ENCODE measurements at places on chromosomes 1 and 21.

DNA sequence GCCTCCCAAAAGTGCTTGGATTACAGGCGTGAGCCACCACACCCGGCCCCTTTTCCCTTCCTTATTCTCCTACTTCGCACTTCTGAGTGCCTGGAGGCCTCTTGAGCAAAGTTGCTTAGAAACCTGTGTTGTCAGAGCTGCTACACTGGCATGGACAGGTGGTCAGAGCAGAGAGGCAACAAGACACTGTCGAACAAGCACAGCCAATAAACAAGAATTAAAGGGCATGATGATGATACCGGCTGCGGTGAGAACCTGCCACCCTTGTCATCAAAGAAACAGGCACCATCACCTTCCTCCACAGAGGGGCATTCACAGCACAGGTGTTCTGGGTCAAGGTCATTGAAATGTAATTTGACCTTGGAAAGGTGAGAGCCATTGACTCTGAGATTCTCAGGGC, 23.3 kb downstream of the STUM start:
- DNase-seq: no peak

DNA sequence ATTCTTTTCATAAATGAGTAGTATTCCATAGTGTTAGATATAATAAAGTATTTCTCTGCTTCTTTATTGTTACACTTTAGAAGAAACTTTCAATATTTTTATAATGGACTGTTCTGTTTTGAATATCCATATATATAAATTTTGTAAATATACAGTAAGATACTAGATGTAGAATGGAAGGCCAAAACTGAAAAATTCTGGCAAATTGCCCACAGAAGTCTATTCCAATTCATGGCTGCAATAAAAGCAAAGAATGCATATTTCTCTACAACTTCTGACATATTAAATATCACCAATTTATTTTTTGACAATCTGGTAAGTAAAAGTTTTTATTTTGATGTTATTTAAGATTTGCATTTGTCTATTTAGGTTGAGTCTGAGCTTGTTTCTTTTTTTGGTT, 532.5 kb downstream of the NCAM2 start:
- DNase-seq: no peak

DNA sequence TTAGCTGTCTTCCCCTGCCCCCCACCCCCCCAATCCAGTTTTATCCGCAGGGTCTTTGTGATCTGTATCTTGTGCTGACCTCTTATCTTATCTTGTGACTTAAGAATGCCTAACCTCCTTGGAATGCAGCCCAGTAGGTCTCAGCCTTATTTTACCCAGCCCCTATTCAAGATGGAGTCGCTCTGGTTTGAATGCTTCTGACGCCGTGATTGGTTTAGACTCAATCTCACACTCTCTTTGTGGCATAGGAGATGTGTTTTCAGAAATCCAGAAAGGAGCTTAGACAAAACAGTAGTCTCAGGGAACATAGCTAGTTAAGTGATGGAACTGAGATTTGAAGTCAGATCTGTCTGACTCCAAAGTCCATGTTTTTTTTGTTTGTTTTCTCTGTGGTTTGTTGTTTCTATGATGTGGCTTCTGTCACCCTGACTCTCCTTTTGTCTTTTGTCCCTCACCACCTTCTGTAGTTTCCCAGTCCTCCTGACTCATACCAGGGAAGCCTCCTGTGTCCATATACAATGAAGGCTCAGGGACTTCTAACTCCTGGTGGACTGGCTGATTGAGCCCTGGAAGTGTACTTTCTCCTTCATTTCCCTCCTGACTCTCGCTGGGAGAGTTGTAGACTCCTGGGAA, 18.1 kb upstream of the USP24 start:
- no peak for DNase-seq

DNA sequence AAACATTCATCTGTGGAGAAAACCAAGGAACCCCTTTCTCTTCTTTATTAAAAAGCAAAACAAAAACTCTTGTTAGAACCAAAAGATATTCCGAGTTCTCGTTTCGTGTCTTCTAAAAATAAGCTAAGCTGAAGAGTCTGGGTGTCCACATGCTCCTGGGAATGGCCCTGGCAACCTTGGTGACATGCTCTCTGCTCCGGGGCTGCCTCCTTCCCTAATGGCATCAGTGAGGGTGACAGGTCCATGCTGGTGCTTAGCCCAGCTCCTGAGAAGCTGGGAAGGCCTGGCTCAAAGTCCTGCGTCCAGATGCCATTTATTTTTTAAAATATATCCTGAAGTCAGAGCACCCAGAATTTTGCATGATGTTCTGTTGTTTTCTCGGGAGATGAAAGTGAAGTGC, 24.6 kb upstream of the TRAPPC10 start:
- DNase-seq: no peak

GRCh38 chr21:42256316-42256715, 37.4 kb downstream of the ABCG1 start:
- no peak for DNase-seq

GRCh38 chr1:183892351-183892793, 87.5 kb downstream of the RGL1 start:
- DNase-seq: no peak

DNA sequence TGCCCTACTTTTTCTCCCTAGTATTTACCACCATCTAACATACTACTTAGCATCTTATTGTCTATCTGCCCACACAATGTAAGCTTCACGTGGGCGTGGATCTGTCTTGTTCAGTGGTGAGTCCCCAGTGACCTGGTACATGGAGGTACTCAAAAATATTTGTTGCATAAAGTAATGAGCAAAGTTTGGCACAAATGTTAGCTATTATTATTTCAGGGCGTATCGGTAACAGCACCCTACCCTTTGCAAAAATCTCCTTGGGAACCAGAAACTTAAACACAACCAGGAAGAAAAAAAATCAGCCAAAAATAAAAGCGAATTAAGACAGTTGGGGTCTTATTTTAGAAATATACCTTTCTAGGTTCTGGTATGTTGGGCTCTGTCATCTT, 454 bp upstream of the NENF start:
- no peak for DNase-seq

- peak; percentile 59 for DNase-seq
These were observed at the start of gene EXO5 for GRCh38 chr1:40508375-40509341. TSS of gene EXO5 (plus strand) at chr1:40508767. CDS start at chr1:40514545, 5,778 bp downstream.

- no peak for DNase-seq
These were observed 21.4 kb downstream of the PEA15 start for GRCh38 chr1:160226623-160227022.

DNA sequence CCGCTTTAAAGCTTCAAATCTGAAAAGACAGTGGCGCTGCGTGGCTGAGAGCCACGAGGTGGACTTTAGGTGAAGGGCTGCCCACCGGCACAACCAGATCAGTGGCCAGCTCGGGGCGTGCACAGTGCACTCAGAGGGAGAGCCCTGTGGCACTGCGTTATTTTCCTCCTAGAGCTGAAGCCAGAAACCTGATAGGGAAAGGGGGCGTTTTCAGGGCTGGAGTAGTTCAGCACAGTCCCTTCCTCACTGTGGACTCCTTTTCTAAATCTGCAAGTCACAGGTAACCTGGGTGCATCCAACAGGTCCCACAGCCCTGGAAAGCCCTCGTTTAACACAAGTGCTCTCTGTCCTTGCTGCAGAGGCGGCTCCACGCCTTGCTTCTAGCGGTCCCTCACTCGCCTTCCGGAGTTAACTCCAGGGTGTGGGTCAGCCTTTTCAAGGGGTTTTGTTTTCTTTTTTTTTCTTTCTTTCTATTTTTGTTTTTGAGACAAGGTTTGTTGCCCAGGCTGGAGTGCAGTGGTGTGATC, 81.2 kb downstream of the GALNT2 start:
- DNase-seq: no peak

- no peak for DNase-seq
These were observed 23.6 kb downstream of the NOS1AP start for GRCh38 chr1:162093095-162093494.

GRCh38 chr1:44842486-44842861, 579 bp downstream of the PTCH2 start:
- no peak for DNase-seq

- DNase-seq: no peak
These were observed 11.0 kb downstream of the COL6A1 start for GRCh38 chr21:45992301-45993209.

- DNase-seq: no peak
These were observed 109.9 kb downstream of the LYPLAL1 start for GRCh38 chr1:219283541-219283940.

DNA sequence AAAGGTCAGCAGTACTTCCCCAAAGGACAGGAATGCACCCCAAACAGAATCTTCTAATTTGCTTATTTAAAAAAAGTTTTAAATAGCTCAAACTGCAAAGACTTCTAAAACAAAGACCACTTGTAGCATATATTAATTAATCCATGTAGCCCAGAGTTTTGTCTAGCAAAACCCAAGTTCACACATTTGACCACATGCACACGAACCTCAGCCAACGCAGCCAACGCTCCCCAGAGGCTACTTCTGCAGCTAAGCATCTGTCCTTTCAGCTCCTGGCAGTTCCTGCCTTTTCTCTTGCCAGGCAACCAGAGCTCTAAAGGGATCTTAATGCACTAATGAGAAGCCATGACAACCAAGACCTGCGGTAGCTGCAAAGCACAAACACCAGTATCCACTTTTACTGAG, 89.6 kb downstream of the RERE start:
- DNase-seq: no peak

DNA sequence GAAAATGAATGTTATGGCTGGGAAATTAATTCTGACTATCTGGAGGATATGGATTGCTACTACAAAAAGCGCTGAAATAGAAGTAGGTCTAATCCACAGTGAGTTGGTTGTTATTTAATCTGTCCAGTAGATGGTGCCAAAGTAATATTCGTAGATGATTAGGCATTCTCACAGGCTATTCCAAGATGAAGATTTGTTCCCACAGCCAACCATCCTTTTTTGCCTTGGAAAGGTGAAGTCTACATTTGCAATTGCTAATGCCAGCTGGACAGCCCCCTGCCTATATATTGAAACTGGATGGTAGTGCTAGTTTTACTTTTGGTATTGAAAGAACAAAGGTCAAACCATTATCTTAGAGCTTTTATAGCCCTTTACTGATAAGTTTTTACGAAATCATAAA, 43.8 kb downstream of the RBM11 start:
- DNase-seq: no peak

Data from T-helper 9 cell (primary cell).